ENCODE measurements at places on chromosomes 12 and 14.

- DNase-seq, result no peak
Observed at GRCh38 chr12:130444061-130444460, 106.4 kb downstream of the PIWIL1 start.

DNA sequence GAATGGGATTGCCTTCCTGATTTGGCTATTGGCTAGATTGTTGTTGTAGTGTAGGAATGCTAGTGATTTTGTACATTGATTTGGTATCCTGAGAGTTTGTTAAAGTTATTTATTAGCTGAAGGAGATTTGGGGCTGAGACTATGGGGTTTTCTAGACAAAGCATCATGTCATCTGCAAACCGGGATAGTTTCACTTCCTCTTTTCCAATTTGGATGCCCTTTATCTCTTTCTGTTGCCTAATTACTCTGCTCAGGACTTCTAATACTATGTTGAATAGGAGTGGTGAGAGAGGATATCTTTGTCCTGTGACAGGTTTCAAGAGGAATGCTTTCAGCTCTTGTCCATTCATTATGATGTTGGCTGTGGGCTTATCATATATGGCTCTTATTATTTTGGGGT, 265.7 kb upstream of the MGAT4C start:
- DNase-seq, result peak; percentile 64

DNA sequence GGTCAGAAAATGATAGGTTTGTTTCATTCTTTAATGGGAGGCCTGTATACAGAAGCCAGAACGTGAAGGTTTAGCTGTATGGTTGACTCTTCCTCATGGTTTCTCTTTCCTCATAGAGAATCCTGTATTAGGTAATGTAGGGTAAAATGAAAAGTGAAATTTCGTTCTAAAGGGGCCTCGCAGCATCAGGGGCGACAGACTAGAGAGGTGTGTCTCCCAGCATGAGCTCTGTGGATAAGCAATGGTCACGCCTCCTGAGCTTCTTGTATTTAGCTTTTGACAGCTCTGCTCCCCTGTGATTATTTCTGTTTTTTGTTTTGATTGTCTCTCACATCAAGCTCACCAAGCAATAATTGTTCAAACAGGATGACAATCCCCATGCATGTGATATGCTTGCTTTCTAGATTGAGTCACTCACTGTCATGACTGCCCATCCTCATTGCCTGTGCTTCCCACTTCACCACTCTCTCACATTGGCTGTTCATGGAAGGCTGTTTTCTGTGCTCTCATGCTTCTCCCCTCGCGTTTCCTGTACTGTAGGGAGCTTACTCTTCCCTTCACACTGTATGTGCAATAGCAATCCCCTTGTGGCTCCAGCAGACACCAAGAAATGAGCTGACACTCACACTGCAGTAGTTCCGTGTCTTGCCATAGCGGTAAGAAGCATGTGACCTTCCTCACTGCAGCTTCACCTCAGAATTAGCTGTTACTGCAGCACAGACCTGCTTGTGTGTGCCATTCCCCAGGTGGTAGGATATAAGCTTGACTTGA, 44.0 kb downstream of the RAD52 start:
- peak; percentile 52 for DNase-seq

GRCh38 chr14:76580399-76580798, 180.9 kb upstream of the VASH1 start:
- DNase-seq, result no peak

GRCh38 chr12:119008691-119009221, 27.4 kb downstream of the SRRM4 start:
- DNase-seq, result no peak

DNA sequence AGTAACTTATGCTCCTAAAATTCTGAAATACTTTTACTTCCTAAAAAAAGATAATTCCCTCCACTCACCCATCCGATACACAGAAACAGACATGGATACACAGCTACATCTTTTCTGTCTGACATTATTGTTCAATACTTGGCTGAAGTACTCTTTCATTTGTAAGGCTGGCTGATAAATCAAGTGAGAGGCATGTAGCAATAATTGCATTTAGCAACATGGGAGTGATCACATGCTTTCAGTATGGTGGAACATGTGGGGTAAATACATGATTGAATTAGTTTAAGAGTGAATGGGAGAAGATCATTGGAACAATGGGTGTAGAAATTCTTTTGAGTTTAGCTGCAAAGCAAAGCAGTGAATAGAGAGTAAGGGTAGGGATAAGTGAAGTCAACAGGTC, 25.6 kb downstream of the PTPRQ start:
- DNase-seq, result no peak

- DNase-seq, result no peak
Observed at GRCh38 chr12:128909653-128910052, 56.4 kb downstream of the GLT1D1 start.

- no peak for DNase-seq
Observed at GRCh38 chr12:69999561-69999960, 174.5 kb downstream of the MYRFL start.

DNA sequence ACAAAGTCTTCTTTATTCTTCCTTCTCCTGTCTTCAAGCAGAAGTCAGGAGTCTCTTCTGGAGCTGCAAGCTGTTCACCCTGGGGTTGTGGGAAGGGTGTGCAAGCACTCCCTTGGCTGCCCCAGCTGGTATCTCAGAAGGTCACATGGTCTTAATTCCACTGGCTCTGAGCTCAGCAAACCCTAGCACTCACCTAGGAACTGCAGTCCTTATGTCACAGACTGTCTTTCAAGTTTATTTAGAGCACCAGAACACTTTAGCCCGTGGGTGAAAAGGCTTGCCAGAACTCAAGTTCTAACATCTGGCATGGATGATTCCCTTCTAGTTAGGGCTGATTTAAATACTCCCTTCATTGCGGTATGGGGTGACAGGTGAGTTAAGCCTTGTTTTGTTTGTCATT, 379.0 kb downstream of the CCER1 start:
- DNase-seq, result no peak

DNA sequence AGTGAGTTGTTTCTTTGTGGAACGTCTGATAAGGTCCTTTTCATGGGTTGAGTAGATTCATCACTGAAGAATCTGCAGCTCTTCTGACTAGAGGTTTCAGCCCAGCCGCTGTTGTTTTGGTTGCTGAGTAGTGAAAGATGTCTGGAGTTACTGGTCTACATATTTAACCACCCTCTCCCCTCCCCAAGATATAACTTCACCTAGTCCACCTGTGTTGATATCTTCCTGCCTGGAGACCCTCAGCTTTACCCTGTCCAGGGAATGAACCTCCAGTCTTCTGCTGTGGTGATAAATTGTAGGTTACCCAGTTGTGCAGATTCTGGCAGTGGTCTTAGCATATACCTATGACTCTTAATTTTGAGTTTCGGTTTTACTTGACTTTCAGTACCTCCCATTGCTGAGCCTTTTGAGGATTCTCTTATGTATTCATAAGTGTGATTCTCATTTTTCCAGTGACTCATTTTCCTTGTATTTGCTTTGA, 62.9 kb downstream of the CCDC91 start:
- DNase-seq, result no peak

- no peak for DNase-seq
Observed at GRCh38 chr14:71498212-71498611, 434.0 kb upstream of the RGS6 start.

DNA sequence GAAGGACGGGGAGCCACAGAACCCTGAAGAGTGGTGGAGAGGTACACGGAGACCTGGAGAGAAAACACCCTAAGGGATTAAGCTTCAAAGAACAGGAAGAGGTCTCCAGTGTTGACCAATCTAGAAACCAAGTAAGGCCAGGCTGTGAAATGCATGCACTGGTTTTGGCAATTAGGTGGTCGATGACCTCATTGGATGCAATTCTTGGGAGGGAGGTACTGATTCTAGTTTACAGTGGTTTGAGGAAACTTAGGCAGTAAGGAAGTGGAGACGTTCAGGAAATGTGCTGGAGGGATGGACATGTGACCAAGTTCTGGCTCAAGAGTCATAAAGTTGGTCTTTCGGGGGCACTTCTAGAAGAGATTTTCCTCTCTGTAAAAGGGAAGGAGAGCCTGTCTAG, 91.3 kb upstream of the CEP83 start:
- peak; percentile 90 for DNase-seq

DNA sequence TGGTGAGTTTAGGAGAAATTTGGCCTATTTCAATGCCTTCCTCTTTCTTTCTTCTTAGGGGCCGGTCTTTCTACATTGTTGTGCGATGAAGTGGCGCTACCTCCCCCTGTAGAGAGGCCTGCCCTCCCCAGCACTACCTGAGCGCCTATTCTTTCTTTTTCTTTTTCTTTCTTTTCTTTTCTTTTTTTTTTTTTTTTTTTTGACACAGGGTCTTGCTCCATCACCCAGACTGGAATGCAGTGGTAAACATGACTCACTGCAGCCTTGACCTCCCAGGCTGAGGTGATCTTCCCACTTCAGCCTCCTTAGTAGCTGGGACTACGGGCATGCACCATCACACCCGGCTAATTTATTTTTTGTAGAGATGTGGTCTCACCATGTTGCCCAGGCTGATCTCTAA, 136.1 kb upstream of the MAX start:
- peak; percentile 12 for DNase-seq

DNA sequence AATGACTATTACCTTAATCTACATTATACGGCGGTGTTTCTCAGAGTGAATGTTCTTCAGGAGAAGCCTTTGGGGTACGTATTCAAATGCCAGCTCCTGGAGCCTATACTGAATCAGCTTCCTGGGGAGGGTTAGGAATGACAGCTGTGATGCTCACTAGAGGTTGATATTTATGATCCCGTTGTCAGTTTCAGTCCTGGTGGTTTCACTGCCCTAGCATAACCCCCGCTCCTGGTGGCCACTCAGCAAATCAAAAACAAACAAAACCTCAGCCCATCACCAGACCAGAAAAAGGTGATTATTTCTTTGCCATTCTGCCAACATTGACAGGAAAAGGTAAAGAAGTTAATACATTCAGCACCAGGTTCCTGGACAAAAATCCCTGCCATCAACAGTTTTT, 136.5 kb upstream of the CRY1 start:
- no peak for DNase-seq

DNA sequence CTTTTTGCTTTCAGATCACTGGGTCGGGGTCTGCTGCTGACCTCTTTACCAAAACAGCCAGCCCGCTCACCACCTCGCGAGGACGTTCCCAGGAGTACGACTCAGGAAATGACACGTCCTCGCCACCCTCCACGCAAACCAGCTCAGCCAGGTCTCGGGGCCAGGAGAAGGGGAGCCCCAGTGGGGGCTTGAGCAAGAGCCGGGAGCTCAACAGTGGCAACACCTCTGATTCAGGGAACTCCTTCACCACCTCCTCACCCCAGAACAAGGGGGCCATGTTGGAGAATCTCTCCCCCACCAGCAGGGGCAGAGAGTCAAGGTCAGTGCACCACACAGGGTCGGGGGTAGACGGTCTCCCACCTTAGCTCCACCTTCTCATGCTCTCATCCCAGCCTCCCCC, 33.4 kb upstream of the HSPB8 start:
- no peak for DNase-seq

DNA sequence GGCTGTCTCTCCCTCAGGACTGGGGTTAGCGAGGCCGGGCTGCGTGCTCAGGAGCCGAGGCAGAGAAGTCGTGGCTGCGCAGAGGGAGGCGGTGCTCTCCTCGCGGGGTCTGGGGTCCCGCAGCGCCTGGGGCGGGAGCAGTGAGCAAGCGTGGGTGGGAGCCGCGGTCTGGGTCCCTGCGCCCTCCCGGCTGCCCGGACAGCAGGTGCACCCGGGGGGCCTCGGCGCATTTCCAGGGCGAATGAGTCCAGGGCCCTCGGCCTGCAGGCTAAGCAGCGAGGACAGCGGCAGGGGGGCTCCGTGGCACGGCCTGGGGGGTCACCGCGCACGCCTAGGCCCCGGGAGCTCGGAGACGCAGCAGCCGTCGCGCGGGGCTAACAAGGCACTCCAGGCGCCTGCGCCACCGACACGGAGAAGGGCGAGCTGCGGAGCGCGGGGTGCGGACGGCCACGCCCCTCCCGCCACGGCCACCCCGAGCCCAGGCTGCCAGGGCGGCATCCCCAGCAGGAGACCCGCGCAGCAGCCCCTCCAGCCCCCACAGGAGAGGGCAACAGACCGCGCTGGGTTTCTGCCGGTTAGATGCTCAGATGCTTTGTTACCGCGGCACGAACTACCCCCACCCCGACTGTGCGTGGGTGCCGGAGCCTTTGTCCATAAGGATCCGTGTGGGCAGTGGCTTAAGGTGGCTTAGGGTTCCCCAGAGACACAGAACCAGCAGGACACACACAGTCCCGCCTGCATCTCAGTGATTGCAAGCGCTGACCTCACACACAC, 117.7 kb upstream of the C14orf180 start:
- no peak for DNase-seq

DNA sequence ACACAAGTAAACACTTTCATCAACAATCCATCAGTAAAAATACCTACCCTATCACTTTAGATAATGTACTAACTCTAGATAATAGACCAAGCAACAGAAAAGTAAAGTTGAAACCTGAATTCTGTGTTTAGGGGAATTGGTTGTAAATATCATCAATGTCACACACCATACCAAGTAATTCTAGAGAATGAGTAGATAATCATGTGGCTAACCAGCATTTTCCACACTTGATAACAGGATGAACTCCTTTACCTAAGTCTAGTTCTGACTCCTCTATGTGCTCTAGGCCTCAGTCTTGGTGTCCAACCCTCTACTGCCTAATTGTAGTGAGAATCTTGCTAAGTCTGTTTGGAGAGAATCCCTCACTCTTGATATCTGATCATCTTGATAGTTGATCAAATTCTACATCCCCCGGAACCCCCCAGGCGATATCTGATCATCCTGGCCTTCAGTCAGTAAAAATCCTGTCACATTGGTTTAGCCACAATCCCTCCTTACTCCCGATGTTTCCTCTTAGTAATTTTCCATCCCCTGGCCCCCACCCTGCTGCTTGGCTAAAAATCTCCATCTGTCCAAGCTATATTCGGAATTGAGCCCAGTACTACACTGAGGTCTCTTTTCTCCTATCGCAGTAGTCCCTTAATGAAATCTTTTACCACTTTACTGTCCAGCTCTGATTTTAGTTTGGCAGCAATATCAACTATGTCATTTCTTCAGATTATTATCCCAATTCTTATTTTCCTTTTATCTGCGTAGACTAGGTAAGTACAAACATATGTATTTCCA, 3.4 kb upstream of the SLCO1A2 start:
- DNase-seq, result no peak

DNA sequence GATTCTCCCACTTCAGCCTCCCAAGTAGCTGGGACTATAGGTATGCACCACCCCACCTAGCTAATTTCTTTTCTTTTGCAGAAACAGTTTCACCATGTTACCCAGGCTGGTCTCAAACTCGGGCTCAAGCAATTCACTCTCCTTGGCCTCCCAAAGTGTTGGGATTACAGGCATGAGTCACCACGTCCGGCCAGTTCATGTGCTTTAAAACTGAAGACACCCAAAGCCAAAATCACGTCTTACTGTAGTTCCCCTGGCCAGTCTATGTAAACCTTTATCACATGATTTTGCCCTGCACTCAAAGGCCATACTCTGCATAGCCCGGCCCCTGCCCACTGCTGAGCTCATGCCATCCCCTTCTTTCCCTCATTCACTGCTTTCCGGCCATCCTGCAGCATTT, 4.5 kb downstream of the ALKBH2 start:
- no peak for DNase-seq

DNA sequence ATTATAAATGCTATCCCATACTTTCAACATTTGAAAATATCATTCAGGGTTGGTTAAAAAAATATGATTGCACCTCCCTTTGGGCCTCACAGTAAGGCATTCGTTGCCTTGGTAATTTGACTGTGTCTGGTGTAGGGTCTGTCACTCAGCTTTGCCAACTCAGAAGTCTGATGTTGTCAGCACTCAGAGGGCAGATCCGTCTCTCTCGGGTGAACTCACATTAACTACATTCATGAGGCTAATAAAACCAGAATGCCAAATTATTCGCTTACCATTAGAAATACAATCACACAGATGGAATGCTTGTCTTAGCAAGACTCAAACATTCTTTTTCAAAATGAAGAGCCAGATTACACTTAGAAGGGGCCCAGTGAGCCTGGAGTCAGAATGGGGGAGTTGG, 53.0 kb downstream of the NPAS3 start:
- no peak for DNase-seq

GRCh38 chr12:229441-230191, 15.7 kb upstream of the SLC6A12 start:
- DNase-seq, result no peak
